Cerebellar cortex (tissue), 1 donor: ENCODE measurements at places on chromosomes 3 and 15.

DNA sequence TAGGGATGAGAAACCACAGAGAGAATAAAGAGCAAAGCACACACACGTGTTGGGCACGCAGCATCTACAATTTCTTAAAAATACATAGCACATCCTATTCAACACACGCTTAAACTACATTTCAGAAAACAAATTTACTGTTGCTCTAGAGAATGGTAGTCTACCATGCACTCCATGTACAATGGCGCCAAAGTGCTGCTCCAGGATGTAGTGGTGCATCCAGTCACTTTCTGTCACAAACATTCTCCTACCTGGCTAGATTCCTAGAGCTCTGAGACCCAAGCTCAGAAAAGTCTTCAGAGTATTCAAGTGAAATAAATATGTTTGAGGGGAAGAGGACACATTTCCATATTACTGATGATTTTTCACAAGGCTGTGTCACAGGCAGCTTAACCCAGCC is 374.3 kb downstream of the CTNNB1 start:
- no peak for DNase-seq

DNA sequence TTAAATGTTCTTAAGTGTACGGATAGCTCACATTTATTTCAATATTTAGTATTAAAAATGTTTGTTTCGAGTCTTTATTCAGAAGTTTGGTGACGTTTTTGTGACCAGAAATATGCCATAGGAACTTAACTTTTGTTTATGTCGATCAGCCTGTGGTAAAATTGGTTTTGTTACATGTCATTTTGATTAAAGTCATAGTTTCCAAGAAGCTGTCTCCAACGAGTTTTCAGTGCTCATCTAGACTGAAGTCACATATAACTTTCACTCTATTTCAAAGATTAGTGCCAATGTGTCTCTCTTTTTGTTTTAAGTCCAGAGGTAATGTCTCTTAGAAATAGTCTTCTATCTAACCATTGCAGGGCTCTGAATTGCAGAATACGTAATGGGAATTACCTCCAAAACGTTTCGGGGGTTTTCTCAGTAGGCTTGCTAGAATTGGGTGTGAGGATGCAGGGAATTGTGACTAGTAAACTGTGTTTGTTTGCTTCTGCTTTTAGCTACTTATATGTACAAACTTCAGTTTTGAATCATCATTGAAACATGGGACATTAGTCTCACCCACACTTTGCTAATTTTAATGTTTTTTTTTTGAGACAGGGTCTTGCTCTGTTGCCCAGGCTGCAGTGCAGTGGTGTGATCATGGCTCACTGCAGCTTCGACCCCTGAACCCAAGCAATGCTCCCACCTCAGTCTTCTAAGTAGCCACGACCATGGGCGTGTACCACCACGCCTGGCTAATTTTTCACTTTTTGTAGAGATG is 3.0 kb downstream of the BUB1B start:
- DNase-seq: no peak

DNA sequence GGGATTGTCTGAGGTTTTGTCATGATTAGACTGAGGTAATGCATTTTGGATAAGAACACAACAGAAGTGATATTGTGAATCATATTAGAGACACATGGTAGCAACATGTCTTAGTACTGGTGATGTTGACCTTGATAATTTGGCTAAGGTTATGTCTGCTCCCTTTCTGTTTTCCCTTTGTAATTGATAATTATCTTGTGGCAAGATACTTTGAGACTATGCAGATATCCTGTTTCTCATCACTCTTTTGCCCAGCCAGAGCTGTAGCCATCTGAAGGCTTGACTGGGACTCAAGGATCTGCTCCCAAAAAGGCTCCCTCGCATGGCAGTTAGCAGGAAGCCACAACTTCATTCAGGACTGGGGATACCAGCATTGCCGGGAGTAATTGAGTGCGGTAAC is 35.3 kb upstream of the LARS2 start:
- no peak for DNase-seq

DNA sequence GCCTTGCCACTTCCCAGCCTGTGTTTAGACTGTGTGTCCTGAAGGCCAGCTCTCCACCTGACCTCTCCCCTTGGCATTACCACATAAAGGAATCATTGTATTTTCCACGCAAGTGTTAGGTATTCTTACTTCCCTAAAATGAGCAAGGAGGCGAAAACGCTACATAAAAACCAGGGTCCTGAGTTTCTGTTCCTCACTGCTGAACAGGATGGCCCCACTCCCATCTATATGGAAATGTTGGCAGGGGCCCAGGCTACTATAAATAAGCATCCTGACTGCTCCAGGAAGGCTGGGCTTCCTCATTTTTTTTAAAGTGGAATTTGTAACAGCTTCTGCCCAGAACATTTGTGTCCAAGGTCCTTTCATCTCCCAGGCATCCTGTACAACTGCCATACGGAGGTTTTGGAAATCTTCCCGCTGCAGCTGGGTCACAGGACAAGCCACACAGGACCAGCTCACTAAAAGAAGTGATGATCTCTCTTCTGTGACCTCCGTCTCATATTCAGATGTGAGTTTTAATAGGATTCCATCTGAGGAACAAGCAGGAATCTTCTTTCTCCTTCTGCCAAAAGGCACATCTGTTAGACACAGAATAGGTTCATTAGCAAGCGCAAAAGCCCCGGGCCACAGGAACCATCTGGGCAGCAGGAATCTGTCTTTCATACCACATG is 56.4 kb upstream of the LIMD1 start:
- peak; percentile 33 for DNase-seq

DNA sequence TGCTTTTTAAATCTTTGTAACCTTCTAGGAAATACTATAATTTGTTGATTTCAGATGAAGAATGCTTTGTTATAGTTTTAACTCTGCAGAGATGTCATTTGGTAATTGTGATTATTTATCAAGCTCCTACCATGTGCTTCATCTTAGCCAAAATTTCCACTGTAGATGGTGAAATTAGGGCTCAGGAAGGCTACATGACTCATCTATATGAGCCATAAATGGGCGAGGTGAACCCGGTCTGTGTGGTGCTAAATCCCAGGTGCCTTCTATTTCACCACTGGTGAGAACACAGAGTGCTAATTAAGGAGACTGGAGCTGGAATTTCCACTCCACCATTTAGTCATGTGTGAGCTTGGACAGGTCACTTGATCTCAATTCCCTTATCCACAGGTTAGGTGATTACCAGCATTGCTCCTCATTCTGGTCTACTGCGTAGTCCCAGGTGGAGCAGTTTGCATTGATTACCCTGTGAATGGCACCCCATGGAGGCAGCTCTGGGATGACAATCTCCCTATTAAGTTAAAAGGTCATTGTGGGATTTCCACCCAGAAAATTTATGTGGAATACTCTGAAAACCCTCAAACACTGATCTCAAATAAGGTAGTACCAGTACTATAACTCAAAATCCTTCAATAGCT is 2.8 kb upstream of the CCR3 start:
- no peak for DNase-seq

GRCh38 chr3:40718209-40718608 is 193.4 kb downstream of the ZNF621 start:
- DNase-seq: no peak

DNA sequence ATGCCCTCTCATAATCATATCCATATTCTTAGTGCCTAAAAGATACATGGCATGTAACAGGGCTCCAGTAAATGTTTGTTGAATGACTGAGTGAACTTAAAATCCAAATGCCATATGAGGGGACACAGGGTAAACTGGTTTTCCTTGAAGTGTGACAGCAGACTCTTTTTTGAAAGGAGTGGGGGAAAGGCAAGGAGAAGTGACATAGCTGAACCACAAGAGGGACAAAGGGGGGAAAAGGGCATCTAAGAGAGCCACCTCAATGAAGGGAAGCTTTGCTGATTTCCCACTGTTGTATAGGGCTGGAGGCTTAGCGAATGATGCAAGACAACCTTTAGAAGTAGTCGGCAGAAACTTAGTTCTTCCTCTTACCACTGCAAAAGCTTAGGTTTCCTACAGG is 9.1 kb downstream of the TRIM42 start:
- DNase-seq: no peak

GRCh38 chr3:66402596-66403290 is 98.1 kb downstream of the LRIG1 start:
- no peak for DNase-seq

DNA sequence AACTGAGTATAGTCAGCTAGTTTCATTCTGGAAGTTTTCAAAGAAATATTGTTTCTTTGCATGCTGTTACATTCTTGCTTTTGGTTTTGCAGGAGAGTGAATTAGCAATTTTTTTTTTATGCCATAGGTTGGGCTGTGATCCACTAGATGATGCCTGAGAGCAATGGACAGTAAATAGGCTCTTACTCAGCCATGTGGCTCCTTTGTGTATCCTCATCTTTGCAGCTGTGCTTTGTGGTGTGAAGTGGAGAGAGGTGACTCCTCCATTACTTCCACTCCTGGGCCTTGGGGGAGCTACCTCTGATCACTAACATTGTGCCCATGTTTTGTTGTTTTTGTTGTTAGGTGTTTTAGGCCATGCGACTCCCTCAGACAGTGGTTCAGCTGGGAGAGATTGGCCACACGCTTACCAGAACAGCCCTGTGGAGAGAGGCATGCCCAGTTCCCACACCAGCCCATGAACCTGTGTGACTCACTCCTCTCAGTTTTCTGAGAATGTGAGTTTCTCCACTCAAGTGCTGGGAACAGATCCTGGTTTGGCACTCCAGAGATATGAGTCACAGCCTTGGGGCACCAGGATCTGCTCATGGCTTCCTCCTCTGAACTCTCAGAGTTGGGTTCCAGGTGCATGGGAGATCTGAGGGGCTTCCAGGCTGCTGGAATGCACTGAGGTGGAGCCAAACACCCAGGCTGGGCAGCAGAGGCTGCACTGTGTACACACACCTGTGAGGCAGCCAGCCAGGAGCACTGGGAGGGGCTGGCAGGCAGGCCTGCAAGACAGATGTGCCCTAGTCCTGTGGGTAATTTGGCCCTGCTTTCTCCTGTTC is 785.3 kb downstream of the ROBO2 start:
- no peak for DNase-seq

DNA sequence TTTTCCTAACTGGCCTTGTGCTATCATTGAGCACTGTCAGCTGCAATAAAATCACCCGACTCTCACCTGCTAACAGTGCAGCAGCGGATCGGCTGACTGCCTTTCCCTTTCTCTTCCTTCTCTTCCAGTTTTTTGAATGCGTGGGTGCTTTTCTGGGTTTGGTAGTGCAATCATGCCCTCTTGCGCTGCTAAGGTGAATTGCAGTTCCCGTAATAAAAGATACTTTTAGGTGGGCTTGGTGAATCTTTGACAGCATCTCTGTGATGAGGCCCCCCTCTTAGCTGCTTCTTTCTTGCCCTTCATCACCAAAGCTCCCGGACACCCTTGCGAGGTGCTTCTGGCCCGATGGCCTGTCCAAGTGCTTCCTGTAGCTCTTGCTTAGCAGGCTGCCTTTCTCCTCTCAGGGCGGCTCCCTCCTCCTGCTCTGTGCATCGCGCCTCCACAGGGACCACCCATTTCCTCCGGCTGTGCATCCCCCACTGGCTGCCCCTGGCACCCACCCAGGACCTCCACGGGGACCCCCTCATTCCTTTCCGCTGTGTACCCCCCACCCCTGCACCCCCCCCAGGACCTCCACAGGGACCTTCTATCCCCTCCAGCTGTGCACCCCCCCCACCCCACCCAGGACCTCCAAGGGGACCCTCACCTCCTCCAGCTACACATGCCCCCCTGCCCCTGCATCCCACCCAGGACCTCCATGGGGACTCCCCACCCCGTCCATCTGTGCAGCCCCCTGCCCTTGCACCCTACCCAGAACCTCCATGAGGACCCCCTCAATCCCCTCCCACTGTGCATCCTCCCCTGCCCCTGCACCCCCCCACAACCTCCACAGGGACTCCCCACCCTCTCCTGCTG is 50.8 kb upstream of the RPL32 start:
- peak; percentile 86 for DNase-seq

DNA sequence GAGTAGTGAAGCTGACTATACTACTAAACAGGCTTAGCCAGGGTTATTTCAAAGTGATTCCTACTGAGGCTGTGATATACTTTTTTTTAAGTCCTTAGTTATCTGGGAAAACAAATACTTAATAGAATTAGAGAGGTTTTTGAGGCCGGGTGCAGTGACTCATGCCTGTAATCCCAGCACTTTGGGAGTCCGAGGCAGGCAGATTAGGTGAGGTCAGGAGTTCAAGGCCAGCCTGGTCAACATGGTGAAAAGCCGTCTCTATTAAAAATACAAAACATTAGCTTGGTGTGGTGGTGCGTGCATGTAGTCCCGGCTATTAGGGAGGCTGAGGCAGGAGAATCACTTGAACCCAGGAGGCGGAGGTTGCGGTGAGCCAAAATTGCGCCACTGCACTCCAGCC is 34.2 kb downstream of the PRTG start:
- no peak for DNase-seq

- no peak for DNase-seq
Observed at GRCh38 chr3:11187681-11188080, 33.4 kb downstream of the HRH1 start.

DNA sequence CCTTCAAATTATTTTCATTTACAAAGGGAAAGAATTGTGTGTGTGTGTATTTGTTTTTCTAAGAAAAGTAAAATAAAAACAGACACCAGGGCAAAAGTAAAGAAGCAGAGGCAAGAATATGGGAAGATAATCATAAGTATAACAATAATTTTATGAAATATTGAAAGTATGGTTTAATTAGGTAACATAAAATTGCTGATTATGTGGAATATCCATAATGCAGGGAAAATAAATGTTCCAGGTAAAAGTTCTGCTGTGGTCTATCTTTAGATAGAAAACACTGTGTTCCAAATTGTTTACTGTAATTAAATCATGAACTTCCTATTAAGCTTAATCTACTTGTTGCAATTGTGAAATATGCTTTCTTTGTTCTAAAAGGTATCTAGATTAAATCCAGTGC is 25.7 kb upstream of the KCNMB2 start:
- DNase-seq: no peak

DNA sequence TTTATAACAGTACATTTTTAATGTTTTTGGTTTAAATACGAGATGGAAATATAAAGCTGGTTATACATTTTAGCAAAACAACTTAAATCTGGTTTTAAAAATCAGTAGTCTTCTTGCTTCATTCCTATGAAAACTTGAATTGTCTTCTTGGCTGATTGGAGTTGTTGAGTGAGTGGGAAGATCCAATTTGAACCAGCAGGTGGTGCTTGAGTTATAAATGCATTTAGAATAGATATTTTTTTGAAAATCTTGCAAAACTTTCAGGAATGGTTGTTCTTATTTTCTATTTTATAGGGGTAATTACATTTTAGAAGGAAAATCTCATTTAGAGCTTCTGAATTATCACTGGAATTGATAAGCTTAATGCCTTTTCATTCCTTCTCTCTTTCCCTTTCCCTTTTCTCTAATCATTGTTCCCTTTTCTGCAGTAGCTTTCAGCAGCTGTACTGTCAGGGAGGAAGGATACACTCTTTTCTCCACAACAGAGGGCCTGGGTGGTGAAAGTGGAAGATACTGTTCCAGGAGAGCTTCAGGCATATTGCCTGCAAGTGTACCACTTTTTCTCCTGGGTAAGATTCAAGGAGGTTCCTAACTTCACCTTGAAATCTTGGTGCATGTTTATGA is 335.6 kb downstream of the NLGN1 start:
- DNase-seq: peak; percentile 28

- DNase-seq: no peak
Observed at GRCh38 chr3:115761927-115762305, 138.6 kb downstream of the GAP43 start.

- no peak for DNase-seq
Observed at GRCh38 chr15:46872286-46872980, 844.9 kb upstream of the SEMA6D start.
